RPMI8226 (cell line): ENCODE measurements at places on chromosomes 7 and 10.

GRCh38 chr7:47815867-47816266 lies 132.4 kb downstream of the PKD1L1 start:
- DNase-seq, result no peak

- DNase-seq, result no peak
Measured at GRCh38 chr7:109763611-109764010, 1193.9 kb downstream of the DNAJB9 start.

- DNase-seq, result no peak
Measured at GRCh38 chr7:79998363-79998762, 136.3 kb upstream of the GNAI1 start.

- DNase-seq, result no peak
Measured at GRCh38 chr7:122354656-122355055, 50.1 kb upstream of the FEZF1 start.

DNA sequence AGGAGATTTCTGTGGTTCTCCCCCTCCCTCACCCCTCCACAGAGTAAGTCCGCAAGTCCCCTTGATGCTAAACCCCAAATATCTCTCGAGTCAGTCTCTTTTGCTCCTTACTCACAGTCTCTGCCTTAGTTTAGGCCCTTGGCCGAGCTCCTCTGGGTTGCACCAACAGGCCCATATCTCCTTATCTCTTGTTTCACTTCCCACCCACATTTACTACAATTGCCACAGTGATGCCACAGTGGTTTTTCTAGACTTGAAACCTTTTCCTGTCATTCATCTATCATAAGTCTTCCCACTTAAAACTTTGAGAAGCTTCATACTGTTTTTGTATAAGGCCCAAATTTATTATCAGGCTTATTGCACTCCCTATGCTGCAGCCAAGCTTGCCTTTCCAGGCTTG lies 23.4 kb upstream of the NME8 start:
- no peak for DNase-seq

DNA sequence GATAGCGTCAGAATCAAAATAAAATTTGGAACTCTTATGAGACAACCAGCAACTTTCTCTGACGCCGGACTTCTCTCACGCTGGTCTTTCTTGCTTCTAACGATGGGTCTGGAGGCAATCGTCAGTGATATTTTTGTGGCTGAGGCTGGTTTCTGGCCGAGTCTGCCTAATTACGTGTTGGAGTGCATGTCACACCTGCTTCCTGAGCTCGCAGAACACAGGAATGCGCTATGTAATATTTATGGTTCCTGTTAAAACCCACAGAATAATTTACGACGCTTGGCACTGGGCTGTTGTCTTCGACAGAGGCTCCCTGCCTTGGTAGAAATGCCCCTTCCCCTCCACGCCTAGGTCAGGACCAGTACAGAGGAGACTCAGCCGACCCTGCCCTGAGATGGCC lies 64.9 kb downstream of the NPTX2 start:
- DNase-seq, result peak; percentile 83

- no peak for DNase-seq
Measured at GRCh38 chr10:103947799-103948516, 19.0 kb upstream of the SLK start.

DNA sequence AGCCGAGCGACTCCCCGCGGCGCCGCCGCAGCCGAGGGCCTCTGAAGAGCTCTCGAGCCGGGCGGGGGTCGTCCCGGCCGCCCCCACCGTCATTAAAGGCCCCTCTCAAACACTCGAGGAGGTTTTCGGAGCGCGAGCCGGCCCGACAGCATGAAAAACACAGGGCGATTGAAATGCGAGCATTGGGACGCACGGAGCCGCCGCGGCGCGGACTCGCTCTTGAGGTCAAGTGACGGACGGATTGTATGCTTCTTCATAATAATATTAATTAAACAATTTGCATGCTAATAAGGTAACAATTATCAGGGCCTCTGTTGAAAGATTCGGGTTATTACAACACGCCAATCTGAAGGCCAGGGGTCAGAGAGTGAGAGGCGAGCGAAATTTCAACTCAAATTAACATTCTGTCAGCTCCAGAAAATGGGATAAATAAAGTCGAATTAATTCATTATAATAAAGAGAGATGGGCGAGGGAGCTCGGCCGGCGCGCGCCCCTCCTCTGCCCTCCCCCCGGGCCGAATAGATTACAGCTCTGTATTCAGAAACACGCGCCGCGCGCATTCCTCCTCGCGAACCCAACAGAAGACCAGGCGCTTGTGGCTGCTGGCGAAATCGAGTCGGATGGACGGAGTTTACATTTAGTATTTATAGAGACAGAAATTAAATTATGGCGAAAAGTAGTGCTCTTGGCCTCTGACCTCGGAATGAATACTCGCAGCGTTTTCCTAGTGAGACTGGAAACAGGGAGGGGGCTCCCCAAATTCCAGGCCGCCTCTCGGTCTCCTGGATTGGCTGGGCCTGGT lies 2.1 kb upstream of the UNCX start:
- DNase-seq, result no peak

GRCh38 chr10:61812920-61813319 lies 88.6 kb upstream of the ARID5B start:
- no peak for DNase-seq

- no peak for DNase-seq
Measured at GRCh38 chr7:21616796-21617436, 74.1 kb downstream of the DNAH11 start.

- DNase-seq, result no peak
Measured at GRCh38 chr7:19969859-19970493, 196.6 kb upstream of the TMEM196 start.
